ENCODE measurements at places on chromosomes 4 and X.

DNA sequence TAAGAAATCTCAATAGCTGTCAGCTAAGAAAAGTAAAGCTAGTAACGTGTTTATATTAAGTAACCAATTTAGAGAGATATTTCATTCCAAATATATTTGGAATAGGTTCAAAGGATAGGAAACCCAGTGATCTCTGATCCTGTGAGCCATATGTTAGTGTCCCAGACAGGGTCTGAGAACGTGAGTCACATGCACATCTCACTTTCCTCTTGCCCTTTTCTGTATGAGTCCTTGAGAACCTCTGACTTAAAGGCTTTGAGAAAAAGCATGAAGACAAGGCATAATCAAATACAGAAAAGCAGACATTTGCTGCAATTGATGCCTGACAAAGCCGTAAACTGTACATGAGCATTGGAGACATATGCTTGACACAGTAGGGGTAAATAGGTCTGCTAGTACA lies 655.1 kb upstream of the ADGRL3 start:
- no peak for DNase-seq

- DNase-seq = no peak
These were observed 7.3 kb downstream of the CDKL2 start for GRCh38 chr4:75623026-75623425.

DNA sequence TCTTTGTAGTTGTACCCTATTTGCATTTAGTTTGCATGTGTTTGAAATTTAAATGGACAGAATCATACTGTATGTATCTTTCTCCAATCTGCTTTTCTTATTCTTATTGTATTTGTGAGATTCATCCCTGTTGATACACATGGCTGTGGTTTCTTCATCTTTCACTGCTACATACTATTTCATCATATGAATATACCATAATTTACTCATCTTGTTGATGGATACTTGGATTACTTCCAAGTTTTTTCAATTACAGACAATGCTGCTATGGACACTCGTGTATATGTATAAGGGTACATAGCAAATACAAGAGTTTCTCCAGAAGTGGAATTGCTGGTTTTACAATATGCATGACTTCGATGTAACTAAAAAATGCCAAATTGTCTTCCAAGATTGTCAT lies 11.8 kb upstream of the KLHL8 start:
- DNase-seq = no peak

GRCh38 chr4:105060628-105061027 lies 86.0 kb upstream of the TET2 start:
- DNase-seq = no peak

All from NCI-H1105 (cell line).